ENCODE measurements at places on chromosomes 5 and 9.

DNA sequence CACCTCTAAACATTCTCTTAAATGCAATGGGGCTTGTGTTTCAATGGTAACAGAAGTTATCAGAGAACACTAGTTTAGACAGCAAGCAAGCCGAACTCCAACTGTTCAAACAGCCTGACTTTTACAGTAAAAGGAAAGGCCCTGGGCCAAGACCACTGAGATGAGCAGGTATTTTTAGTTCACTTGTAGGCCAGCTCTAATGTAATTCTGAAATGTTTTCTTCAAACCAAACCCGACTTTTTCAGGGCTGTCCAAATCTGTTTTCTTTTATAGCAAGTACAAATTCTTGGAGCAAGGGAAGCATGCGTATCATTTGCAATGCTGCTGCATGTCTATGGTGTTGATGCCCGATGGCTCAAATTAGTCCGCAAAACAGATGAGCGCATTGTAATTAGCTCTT is 192.9 kb downstream of the SLF1 start:
- DNase-seq: no peak

GRCh38 chr9:23557689-23558088 is 268.4 kb downstream of the ELAVL2 start:
- no peak for DNase-seq

- DNase-seq: no peak
Measured at GRCh38 chr9:87309236-87309635, 188.4 kb upstream of the DAPK1 start.

GRCh38 chr9:37468620-37469019 is 3.4 kb upstream of the ZBTB5 start:
- no peak for DNase-seq

Data from CD4-positive, alpha-beta T cell treated with Interleukin-6 for 4 hours (primary cell).